Activated CD8-positive, alpha-beta memory T cell treated with anti-CD3 and anti-CD28 coated beads for 24 hours (primary cell): ENCODE measurements at places on chromosomes 1 and 21.

- DNase-seq = no peak
Observed at GRCh38 chr1:54338464-54338863, 67.7 kb downstream of the SSBP3 start.

DNA sequence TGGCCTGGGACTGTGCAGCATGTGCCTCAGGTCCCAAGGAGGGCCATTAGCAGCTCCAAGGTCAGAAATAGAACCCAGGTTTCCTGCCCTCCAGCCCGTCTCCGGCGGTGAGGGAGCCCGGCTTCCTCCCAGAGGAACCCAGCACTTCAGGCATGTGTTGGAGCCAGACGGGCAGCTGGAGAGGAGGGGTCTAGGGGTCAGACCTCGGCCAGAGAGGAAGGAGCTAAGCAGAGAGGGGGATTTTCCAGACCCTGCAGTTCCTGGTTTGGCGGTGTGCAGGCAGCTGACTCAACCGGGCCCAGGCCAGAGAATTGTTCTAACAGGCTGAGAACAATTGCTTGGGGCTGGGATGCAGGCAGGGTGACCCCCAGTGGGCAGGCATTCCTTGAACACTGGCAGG, 37.1 kb downstream of the HSPG2 start:
- no peak for DNase-seq

GRCh38 chr1:196875935-196876334, 11.9 kb upstream of the CFHR4 start:
- no peak for DNase-seq

GRCh38 chr21:42189860-42190485, 29.0 kb upstream of the ABCG1 start:
- DNase-seq = no peak

DNA sequence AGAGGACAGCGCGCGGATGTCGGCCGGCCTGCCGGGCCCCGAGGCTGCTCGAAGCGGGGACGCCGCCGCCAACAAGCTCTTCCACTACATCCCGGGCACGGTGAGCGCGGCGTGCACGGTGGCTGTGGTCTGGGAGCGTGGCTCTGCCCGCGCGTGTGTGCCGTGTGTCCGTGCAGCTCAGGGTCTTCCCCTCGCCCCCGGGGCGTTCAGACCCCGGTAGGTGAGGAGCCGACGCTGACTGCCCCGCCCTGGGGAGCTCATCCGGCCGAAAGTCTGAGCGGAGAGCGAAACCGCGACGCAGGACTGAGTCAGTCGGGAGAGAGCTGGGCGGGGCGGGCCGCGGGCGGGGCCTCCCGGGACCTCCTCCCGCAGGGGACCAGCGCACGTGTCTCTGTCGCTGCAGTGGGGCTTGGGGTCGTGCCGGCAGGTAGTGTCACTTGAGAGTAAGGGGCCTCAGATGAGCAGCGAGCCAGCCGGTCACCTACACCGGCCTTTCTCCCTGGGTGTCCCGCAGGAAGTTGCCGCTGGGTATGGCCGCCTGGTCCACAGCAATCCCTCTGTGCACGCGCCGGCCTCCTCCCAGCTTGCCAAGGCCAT, 520 bp downstream of the PLEKHN1 start:
- peak; percentile 93 for DNase-seq

- DNase-seq = no peak
Observed at GRCh38 chr1:108896146-108897145, 19.7 kb downstream of the GPSM2 start.

GRCh38 chr1:66478116-66478515, 55.8 kb upstream of the SGIP1 start:
- no peak for DNase-seq

DNA sequence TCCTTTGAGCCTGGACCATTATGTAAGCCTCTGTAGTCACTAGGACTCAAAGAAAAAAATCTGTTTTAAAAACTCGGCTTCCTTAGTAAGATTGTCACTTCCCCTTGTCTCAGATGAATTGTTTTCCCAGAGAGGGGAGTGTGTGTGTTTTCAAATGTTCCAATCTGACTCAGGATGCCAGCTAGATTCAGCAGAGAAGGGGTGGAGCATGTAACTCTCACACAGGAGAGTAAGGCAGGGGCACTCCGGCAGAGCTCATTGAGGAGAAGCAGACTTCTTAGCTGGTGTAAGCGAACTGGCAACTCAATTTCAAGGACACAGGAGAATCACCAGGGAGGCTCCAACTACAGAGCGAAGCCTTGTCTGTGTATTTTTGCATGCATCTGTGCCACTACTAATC, 623.2 kb downstream of the LMO4 start:
- DNase-seq = no peak

DNA sequence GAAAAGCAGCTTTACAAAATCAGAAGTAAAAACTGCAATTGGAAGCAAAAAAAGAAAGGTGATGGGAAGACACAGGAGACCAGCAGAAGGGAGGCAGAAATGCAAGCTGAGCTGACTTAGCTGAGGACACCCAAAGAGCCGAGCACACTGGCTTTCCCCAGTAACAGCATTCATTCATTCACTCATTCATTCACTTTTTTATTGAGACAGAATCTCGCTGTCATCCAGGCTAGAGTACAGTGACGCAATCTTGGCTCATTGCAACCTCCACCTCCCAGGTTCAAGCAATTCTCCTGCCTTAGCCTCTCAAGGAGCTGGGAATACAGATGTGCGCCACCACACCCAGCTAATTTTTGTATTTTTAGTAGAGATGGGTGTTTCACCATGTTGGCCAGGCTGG, 8.2 kb downstream of the ANGPTL7 start:
- DNase-seq = no peak

DNA sequence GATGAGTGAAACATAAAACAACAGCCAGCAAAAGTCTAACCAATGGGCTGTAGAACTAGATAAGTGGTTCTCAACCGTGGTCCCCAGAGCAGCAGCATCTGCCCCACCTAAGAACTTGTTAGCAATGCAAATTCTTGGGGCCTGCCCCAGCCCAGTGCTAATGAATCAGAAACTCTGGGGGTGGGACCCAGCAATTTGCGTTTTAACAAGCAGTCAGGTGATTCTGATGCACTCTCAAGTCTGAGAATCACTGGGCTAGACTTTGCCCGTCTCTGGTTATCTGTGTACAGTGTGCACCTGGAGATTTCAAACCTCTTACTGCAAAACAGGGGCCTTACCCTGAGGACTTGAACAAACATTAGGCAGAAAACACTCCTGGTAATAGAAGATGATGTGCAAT, 66.5 kb downstream of the PLXNA2 start:
- DNase-seq = no peak

DNA sequence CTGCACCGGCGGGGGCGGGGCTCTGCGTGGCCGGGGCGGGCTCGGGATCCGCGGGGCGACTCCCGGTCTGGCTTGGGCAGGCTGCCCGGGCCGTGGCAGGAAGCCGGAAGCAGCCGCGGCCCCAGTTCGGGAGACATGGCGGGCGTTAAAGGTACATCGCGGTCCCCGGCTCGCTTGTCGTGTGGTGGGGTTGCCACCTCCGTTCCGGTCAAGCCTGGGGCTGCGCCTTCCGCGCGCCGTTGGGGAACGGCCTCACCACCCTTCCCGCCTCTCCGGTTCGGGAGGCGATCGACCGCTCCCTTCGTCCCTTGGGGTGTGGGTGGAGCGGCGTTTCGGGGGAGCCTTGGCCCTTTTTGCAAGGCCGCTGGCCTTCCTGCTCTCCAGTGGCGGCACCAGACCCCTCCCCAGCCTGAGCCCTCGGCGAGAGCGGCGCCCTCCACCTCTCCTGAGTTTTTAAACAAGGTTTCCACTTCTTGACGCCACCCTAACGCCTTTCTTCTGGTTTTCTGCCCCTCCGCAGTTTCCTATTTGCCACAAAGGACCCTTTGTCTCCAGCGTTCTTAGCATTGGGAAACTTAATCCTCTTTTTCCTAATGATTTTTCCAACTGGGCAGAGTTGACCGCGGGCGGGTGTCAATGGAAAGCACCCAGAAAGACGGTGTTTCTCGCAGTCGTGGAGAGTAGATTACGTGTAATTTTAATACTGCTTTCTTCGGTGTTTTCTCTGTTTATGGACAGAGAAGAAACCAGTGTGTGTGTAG, at the start of the genes LEPR and LEPROT:
Gene LEPR (plus strand): TSS at position 79 of the 761 bp plus-strand sequence. CDS start 144,898 bp downstream, outside the sequence.
Gene LEPROT (plus strand): TSS at position 79 of the 761 bp plus-strand sequence. CDS start 57 bp downstream, at position 136.
- no peak for DNase-seq

- DNase-seq = no peak
Observed at GRCh38 chr1:10957133-10957532, 55.3 kb upstream of the TARDBP start.

GRCh38 chr1:87201768-87202167, 126.9 kb upstream of the LMO4 start:
- no peak for DNase-seq
